ENCODE measurements at places on chromosomes 16 and 17.

- DNase-seq: peak; percentile 64
Observed at GRCh38 chr16:364595-365491, 5.5 kb downstream of the MRPL28 start.

- no peak for DNase-seq
Observed at GRCh38 chr16:75218256-75219076, at the start of gene CTRB1. Gene CTRB1 (plus strand): TSS chr16:75218988. CDS start chr16:75219008, 20 bp downstream.

DNA sequence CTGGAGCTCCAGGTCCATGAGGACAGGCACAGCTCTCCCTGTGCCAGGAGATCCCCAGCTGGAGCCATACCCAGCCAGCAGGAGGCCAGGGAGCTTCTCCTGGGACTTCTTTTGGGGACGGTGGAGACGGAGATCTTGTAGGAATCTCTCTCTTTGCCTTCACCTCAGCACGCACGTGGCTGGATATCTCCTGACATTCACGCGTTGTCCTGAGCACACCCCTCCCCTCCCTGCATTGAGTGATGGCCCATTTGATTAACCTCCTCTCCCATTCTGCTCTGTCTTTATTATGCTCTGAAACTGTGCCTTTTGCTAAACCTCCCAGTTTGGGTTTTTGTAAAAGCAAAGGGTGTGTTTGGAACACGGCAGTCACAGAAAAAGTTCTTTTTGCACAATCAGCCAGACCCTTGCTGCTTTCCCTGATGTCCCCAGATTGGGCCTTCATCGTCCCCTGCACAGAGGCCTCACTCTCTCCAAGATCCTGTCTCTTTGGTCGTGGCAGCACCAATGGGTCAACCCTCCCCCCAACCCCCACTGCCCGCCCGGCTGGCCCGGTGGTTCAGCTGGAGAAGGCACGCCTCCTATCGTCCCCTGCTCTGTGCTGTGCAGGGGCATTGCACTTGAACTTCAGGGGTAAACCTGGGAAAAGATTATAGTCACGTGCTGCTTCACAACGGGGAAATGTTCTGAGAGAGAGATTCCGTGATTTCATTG is 32.5 kb upstream of the LGALS9 start:
- peak; percentile 19 for DNase-seq

GRCh38 chr17:80446645-80447405 is 29.6 kb downstream of the NPTX1 start:
- no peak for DNase-seq

DNA sequence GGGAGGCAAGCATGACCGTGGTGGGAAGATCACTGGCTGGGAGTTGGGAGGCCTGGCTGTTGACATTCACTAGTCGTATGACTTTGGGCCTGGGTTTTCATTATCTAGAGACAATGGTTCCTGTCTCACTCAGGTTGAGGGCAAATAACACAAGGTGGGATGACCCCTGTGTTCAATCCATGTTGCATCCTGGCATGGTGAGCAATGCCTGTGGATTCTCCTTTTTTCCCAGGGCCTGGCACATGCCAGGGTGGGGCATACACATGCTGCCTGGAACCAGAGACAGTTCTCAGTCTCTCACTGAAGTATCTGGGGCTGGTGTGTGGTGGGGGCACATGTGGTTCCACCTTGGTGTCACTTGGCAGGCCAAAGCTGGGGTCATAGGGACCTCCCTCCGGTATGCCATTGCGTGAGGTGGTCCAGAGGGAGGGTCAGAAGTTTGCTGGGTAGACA is 5.4 kb downstream of the THRA start:
- DNase-seq: no peak

GRCh38 chr16:84879569-84880487 is 60.0 kb downstream of the CRISPLD2 start:
- DNase-seq: no peak

GRCh38 chr17:50483266-50483665 is 4.6 kb downstream of the RSAD1 start:
- no peak for DNase-seq

GRCh38 chr16:69779724-69780123 is 17.6 kb downstream of the WWP2 start:
- DNase-seq: no peak

DNA sequence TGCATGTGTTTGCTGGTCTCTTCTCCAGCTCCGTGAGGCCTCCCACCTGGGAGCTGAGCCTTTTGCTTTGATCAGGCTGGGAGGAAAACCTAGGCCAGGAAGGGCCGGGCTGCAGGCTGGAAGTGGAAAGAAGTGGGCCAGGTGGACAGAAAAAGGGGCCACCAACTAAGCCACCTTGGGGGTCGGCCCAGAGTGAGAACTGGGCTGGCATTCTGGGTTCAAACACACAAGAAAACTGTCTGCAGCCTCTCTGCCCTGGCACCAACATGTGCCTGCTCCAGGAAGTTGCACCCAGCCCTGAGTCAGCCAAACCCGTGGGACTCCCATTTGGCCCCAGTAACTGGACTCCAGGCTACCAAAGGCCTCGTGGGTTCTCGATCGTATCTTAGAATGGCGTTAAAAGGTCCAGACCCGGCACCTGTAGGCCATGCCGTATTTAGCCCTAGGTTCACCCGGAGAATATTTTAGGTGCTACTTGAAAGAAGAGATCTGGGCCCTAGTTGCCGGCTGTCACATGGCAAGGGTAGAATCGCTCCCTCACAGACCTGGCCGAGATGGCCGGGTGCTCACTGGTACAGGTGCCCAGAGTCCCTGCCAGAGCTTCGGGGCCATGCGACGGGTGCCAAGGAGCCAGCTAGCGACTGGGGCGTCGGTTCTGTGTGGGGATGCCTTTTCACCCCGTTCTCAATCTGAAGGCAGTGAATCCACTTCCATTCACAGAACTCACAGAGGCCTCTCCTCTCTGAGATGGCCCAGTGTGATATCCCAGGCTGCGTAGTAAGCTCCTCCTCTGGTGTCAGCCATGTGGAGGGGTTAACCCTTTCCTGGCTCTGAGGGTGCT is 236.6 kb downstream of the MRTFB start:
- peak; percentile 29 for DNase-seq

DNA sequence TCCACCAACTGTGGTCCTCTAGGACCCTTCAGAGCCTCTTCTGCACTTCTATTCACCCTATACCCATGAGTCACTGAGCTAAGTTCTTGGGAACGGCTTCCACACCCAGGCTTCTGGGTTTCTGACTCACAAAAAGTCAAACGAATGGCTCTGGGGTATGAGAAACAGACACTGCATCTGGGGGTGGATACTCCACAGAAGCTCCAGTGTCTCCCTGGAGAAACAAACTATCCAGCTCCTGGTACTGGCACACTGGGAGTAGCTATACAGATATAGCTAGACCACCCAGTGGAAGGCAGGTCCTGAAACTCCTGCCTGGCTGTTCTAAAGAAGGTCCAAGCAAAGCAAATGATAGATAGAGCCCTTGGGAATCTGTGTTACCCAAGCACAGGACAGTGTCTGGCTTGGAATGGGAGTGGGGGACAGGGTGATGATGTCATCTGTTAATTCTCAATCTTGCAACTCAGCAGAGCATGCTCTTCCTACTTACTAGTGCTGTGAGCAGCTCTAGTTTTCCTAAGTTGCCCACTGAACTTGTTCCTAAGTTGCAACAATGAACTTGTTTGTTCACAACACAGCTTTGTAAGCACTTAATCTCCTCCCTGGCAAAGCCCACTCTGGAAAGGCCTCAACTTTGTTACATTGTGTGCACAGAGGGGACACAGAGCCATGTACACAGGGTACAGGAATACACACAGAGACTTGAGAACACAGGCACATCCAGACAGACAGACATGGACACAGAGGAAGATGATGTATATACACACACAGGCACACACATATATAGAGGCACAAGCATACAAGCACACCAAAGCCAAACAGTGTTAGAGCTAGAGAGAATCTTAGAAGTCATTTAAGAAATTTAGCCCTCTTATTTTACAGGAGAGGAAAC is 6.7 kb downstream of the MMP28 start:
- no peak for DNase-seq

DNA sequence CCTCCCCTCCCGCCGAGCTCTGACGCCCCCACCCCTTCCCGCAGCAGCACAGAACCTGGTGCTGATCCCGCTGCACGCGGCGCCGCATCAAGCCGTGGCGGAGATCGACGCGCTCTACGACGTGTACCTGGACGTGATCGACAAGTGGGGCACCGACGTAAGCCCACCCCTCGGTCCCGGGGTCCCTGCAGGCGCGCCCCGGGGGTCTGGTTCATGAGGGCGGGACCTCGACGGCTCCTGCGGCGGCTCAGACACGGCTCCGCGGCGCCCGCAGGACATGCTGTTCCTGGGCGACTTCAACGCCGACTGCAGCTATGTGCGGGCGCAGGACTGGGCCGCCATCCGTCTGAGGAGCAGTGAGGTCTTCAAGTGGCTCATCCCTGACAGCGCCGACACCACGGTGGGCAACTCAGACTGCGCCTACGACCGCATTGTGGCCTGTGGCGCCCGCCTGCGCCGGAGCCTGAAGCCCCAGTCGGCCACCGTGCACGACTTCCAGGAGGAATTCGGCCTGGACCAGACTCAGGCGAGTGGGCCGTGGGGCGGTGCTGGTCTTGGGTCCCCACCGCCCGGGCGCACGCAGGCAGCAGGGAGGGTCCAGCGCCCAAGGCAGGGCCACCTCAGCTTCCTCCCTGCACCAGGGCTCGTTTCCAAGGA is 1.4 kb downstream of the DNASE1L2 start:
- no peak for DNase-seq

DNA sequence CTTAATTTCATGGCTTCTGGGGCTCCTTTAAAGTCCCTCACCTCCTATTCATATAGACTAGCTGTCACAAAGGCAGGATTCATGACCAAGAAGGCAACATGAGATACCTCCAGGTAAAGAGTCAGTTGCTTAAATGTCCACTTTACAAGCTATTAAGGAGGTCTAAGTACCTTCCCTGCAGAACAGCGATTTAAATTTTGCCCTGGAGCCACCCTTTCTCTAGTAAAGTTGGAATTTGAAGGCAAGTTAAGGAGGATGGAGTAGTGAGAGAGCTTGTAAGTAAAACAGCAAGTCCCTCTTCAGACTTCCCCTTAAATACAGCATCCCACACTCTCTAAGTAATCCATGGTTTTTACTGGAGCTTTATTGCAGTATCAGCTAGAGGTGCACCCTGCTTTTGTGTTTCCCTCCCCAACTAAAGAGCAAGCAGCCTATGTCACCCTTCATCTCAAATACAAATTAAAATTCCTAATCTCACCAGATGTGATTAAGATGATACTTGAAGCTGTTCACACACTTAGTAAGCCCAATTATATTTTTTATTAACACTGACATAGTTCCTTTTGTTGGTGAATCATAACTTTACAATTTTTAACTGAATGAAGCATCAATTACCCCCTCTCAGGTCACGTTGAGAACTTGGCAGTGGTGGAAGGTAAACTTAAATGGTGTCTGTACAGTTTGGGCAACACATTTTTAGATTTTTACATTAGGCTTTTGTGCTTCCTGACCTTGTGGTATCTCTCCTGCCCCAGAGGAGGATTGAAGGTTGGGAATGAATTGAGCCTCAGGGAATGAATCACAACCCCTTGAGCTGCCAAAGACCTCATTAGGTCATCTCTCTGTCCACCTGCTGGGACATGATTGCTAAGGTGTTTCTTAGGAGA is 108.9 kb downstream of the TANGO6 start:
- no peak for DNase-seq

- peak; percentile 76 for DNase-seq
Observed at GRCh38 chr17:19004421-19005136, at the start of gene FAM83G. Gene FAM83G (minus strand): TSS chr17:19004764. CDS start chr17:19004041, 723 bp downstream.

DNA sequence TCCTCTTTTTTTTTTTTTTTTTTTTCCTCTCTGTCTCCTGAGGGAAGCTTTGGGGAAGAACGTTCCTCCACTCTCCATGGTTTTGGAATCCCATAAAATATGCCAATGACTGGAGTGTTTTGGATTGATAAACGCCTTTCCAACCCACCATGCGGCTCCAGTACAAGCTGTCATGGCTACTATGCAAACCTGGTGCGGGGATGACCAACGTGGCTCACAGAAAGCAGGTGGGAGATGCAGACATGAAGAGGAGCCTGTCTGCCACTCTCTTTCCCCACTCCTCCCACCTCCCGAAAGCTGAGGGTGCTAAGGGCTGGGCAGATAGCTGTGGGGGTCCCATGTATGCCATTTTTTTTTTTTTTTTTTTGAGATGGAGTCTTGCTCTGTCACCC is 69.9 kb upstream of the SEC14L1 start:
- DNase-seq: peak; percentile 82

- DNase-seq: peak; percentile 25
Observed at GRCh38 chr16:66578651-66579531, at the start of gene CMTM2. Gene CMTM2 (plus strand): TSS chr16:66579463. CDS start chr16:66579608, 145 bp downstream.

DNA sequence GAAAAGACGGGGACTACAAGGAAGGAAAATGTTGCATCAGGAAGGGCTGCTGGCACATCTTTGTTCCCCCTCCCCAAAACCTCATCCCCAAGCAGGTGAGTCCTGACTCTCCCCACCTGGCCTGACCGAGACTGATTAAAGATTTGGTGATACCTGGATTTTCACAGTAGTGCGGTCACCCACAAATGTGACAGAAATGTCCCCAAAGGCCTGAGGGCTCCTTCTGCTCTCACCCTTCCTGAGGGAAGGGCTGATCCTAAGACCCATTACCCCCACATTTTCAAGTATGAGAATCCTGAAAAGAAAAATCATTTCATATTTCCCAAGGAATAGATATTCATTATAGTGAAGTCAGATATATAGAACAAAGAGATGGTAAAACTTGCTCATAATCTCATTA is 28.8 kb downstream of the TBC1D3B start:
- no peak for DNase-seq

GRCh38 chr17:64459284-64459747 is 10.4 kb downstream of the MILR1 start:
- DNase-seq: no peak

- DNase-seq: no peak
Observed at GRCh38 chr16:80580109-80580832, 39.5 kb downstream of the DYNLRB2 start.

- no peak for DNase-seq
Observed at GRCh38 chr17:38617967-38618760, 12.4 kb upstream of the SRCIN1 start.

GRCh38 chr17:73856556-73856955 is 212.3 kb upstream of the SDK2 start:
- DNase-seq: no peak

GRCh38 chr17:80930335-80931279 is 61.0 kb upstream of the CHMP6 start:
- DNase-seq: no peak

- no peak for DNase-seq
Observed at GRCh38 chr17:35245196-35245486, 2.3 kb downstream of the SLFN5 start.

GRCh38 chr17:67491009-67491680 is 114.1 kb downstream of the PITPNC1 start:
- no peak for DNase-seq

GRCh38 chr16:3137267-3137666 is 2.4 kb downstream of the ZNF213 start:
- no peak for DNase-seq

All from erythroblast (primary cell).